ENCODE measurements at places on chromosomes 4 and X.

GRCh38 chr4:75015627-75016026 is 82.7 kb downstream of the PARM1 start:
- no peak for DNase-seq

- no peak for DNase-seq
Observed at GRCh38 chr4:173159791-173160190, 8.8 kb upstream of the GALNT7 start.

- DNase-seq: no peak
Observed at GRCh38 chr4:145819853-145820181, 118.8 kb downstream of the ZNF827 start.

DNA sequence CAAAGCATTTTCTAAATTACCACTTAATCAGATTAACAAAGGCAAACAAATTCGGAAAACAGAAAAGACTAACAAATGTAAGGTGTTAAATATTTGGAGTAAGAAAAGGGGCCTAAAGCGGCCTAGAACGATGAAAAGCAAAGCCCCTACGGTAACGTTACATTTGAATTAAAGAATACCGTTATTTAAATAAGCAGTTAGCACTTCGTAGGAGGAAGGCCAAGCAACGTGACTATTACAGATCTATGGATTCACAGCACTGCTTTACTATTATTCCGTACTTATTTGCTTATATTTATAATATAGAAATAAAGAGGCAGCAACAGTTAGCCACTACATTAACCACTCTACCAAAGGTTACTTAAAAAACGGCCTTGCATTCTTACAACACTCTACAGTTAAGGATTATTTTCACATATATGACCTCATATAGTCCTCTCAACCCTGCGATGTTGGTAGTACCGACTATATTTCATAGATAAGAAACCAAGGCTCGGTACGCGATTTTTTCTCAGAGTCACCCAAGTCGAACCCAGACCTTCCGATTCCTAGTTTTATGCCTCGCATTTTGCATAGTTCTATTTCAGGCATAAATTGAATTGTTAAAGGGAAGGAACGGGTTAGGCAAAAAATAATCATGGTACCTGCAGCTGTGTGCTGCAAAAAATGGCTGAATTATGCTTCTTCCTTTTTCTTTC is 2.9 kb downstream of the KLHL15 start:
- DNase-seq: no peak

- DNase-seq: no peak
Observed at GRCh38 chrX:135307171-135307570, 2.1 kb upstream of the ETDC start.

- DNase-seq: no peak
Observed at GRCh38 chr4:14855719-14856061, 146.6 kb upstream of the CPEB2 start.

GRCh38 chr4:52573551-52573950 is 85.5 kb downstream of the USP46 start:
- DNase-seq: no peak

GRCh38 chrX:44061968-44062614 is 88.9 kb upstream of the NDP start:
- no peak for DNase-seq

DNA sequence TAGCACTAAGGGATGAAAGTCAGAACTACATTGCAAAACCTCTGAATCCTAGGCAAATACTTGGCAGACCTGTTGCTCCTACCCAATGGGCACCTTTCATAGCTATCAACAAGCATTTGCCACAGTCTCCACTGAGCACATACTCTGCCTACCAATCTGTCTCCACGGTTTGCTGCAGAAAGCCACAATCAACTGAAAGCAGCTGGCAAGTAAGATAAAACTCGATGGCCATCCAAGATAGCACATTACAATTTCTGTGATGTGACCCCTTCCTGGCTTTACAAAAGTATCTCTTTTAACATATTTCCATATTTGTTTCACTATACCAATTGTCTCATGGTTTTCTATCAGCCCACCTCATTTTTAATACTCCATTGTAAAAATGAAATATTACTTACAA is 1060.5 kb upstream of the INTU start:
- no peak for DNase-seq

DNA sequence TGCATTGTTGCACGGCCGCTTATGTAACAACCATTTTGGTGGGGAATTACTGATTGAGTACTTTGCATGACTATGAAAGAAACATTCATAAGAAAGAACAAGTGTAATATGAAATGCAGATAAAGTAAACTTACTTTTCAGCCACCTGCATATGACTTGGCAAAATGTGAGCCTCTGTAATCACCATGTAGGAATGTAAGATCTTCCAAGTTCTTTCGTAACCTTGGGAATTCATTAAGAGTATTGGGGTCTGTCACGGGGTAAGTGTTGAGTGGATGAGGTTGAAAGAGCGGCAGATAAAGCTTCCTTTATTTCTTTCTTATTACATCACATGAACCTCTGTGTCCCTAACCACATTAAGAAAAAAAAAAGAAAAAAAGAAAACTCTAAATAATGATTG is 348.5 kb upstream of the NR3C2 start:
- DNase-seq: no peak

DNA sequence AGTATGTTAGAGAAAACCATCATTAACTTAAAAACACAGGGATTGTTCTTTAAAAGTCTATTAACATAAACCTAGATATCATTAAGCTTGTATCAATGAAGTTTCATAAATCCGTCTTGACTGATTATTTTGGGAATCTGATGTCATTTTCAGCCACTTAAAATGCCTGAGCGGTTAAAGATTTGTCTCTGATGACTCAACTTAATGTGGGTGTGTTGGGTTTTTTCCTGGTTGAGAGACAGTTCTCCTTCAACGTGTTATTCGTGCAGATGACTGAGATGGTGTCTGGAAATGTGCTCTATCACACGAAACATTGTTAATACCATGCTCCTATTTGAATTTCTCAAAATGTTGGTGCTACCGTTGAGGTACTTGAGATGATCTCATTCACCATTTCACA is 227.3 kb upstream of the TENM3 start:
- DNase-seq: no peak

- no peak for DNase-seq
Observed at GRCh38 chr4:150855981-150856510, 159.0 kb downstream of the LRBA start.

GRCh38 chr4:139005774-139006173 is 9.8 kb upstream of the NOCT start:
- DNase-seq: no peak

DNA sequence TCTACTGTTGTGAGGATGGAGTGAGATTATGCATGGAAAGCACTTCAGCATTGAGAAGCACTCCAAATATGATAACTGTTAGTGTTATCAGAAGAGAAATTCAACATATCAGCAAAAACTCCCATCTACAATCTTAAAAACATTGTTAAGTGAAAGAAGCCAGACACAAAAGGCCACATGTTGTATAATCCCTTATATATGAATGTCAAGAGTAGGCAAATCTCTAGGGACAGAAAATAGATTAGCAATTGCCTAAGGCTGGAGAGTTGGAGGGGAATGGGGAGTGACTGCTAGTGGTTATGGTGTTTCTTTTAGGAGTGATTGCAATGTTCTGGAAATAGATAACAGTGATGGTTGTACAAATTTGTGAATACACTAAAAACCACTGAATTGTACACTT is 122.5 kb upstream of the LNX1 start:
- DNase-seq: no peak

DNA sequence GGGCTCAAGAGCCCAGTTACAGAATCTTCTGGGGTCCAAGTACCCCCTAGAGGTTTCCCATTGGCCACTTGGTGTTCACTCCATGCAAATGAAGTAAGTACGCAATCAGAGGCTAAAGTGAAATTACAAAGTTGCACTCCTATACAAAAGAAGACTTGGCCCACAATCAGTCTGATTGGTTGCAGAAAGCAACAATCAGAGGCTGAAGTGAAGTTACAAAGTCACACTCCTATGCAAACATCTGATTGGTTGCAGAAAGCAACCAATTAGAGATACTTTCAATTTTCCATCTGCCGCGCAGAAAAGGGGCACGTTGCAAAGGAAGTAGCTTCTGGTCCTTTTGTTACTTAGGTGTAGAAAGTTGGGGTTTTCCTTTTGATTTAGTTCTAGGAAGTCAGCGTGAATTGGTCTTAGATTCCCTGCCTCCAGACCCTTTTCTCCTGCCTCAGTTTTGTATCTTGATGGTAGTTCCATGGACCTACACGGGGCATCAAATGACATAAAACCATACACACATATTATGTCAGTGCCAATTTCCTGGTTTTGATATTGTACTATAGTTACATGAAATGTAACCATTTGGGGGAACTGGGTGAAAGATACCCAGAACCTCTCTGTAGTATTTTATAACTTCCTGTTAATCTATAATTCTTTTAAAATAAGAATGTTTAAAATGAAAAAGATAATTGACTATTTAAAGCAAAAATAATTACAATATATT is 12.4 kb upstream of the PIN4 start:
- DNase-seq: no peak

DNA sequence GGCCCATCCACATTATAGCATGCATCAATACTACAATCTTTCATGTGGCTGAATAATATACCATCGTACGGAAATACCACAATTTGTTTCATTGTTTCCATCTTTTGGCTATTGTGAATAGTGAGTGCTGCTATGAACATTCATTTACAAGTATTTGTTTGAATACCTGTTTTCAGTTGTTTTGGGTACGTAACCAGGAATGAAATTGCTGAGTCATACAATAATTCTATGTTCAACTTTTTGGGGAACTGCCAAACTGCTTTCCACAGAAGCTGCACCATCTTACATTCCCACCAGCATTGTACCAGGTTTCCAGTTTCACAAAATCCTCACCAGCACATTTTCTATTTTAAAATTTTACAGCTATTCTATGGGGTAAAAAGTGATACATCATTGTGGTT is 28.5 kb upstream of the MANBA start:
- no peak for DNase-seq

DNA sequence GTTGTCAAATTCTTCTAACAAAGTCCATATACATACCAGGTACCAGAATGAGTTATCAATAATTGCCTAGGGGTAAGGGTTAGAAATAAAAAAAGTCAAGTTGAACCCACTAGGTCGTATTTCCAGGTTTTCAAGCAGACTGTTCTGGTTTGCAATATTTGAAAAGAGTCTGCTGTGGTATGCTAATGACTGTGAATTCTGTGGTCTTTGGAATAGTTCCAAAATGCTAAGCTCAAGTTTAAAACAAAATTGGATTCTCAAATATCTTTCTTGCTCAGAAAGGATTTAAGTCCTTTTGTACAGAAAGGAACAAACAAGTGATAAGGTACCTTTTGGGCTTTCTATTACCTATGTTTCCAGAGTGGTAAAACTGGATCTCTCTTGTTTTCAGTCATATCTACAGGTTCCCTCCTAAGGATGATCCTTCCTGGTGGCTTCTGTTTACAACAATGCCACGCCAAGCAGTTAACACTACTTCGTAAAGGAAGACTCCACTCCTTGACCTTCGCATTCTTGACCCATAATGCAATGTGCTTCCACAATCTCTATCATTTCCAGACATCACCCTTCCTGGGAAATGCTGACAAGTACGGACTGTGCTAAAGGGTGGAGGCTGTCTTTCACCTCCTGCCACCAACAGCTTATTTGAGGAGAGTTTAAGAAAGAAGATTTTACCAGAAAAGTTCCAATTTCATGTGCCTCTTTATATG is 531.7 kb upstream of the FTHL17 start:
- DNase-seq: no peak

GRCh38 chr4:95534032-95534431 is 14.7 kb downstream of the UNC5C start:
- no peak for DNase-seq

DNA sequence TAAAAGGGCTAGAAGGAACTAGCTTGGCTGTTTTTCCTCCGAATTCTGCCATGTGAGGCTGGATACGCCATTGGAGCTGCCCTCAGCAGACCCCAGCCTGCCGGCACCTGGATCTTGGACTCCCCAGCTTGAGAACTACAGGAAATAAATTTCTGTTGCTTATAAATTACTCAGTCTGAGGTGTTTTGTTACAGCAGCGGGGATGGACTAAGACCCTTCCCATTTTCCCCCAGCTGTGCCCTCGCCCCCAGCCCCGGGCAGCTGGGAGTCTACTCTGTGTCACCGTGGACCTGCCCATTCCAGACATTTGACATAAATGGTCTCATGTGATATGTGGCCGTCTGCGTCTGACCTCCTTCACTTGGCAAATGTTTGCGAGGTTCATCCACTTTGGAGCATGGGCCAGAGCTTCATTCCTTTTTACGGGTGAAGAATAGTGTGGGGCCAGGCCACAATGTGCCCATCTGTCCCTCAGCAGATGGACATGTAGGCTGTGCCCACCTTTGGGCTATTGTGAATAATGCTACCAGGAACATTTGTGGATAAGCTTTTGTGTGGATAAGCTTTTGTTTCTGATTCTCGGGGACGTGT is 30.7 kb upstream of the SPON2 start:
- DNase-seq: no peak

- DNase-seq: no peak
Observed at GRCh38 chrX:42976746-42977366, 198.9 kb upstream of the PPP1R2C start.

- DNase-seq: no peak
Observed at GRCh38 chr4:73021634-73022033, 47.9 kb downstream of the COX18 start.

- no peak for DNase-seq
Observed at GRCh38 chr4:48499551-48500066, 9.6 kb downstream of the ZAR1 start.

DNA sequence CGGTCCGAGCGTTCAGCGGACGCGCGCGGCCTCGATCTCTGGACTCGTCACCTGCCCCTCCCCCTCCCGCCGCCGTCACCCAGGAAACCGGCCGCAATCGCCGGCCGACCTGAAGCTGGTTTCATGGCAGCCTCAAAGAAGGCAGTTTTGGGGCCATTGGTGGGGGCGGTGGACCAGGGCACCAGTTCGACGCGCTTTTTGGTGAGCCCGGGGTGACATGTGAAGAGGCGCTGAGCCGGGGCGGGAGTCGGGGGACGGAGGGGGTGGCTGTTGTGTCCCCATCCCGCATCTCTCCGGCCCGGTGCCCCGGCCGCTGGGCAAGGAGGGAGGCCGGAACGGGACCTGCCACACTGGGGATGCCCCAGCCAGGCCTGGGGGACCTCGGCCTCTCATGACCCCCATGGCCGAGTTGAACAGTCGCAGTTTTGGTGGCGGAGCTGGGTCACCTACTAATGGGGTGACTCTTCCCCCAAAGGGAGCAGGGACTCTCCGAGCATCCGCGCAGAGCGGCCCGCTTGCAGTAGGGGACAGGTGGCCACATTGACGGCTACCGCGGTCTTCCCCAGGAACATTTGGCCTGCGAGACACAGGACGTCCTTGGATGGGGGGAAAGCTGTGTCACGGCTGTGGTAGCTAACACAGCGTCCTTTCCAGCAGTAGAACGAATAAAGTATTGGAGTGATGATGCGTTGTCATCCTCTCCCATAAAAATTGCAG is at the start of gene GK:
TSS of gene GK (plus strand) at position 9 of the 717 bp plus-strand sequence. CDS start at position 124, 115 bp downstream.
- no peak for DNase-seq

All from stimulated activated CD8-positive, alpha-beta memory T cell treated with anti-CD3 and anti-CD28 coated beads, Interleukin-15, amount 100 ng/mL, for 1 hour (primary cell).